Stimulated activated CD8-positive, alpha-beta memory T cell treated with anti-CD3 and anti-CD28 coated beads, Interleukin-15, amount 100 ng/mL, for 4 hours (primary cell): ENCODE measurements at places on chromosomes 1 and 21.

- DNase-seq, result no peak
These were observed 162.5 kb downstream of the RWDD3 start for GRCh38 chr1:95396557-95396956.

DNA sequence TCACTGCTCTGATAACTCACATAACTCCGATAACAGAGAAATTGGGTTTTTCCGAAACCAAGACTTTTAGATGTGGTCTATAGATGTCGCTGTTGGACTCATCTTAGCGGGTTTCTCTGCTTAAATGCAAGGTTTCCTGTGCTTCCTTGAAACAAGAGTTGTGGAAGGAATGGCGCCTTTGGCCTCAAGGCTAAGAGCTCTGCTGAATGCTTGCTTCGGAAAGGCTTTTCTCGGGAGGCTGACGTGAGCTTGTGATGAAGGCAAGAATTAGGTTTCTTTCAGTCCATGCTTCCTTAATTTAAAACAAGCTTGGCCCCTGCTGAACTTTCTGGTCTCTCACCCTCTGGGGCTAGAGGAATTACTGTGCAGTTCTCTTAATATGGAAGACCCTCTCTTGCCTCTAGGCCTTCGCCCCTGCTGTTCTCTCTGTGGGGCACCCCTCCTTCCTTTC is 113.5 kb downstream of the MAP3K21 start:
- no peak for DNase-seq

GRCh38 chr1:157838966-157839365 is 2.6 kb downstream of the CD5L start:
- DNase-seq, result no peak

DNA sequence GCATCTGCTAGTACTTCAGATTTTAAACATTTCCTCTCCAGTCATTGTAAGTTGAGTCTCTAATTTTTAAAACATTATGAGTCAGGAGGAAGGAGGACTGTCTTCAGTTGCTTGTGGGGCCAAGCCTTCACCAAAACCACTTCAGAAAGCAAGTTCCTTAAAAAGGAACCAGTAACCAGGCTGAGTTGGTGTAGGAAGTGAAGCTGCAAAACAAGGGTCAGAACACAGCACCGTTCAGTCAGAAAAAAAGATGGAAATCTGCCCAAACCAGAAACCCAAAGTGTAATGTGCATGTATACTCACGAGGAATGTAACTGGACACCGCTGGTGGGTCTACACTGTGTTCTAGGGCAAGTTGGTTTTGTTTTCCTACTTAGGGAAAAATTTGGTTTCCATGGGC is 402.1 kb downstream of the SETD4 start:
- no peak for DNase-seq

GRCh38 chr1:55070293-55071164 is 31.2 kb downstream of the PCSK9 start:
- DNase-seq, result no peak

GRCh38 chr1:32724678-32725614 is 22.4 kb upstream of the SYNC start:
- no peak for DNase-seq

DNA sequence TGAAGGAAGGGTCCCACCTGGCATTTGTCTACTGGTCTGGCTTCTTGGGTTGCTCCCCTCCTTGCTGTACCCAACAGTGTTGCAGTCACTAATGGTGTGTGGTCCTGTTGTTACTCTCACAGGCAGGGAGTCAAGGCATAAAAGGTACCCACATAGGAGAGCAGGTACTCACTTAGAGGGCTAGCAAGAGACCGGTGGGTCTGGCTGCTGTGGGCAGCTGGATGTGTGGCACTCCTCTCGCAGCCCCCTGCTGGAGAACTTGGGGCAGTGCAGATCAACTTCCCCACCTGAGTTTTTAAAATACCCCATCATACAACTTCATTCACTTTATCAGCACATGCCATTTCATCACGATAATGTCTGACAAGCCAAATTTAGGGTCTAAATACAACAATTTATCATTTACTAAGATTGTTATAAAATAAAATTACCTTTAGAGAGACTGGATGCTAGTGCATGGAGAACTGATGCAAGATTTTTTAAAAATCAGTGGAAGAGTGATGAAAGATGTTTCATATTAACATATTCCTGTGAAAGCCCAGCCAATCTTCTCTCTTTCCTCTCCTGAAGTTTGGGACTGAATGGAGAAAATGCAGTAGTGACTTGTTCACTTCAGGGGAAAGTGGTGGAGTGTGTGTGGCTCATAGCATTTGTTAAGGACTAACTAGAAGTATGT is 42.8 kb downstream of the ACP6 start:
- DNase-seq, result peak; percentile 20

- no peak for DNase-seq
These were observed 950 bp upstream of the LRP8 start for GRCh38 chr1:53328541-53329499.

- no peak for DNase-seq
These were observed 45.3 kb upstream of the TNR start for GRCh38 chr1:175788586-175789252.

DNA sequence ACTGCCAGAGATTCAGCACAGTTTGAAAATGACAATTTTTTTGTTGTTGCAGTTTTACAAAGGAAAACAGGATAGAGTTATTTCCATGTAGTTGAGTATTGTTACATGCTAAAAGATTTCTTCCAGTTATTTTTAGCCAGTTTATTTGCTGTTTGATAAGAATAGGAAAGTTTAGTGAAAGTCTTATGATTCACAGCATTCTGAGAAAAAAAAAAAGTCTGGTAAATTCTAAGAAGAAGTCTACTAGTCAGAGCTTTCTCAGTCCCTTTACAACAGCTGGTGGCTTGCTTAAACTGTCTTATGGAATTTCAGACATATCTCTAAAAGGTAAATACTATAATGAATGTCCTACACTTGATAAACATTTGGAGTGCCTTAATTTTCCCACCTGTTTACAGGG is 341.7 kb downstream of the DSCAM start:
- no peak for DNase-seq

DNA sequence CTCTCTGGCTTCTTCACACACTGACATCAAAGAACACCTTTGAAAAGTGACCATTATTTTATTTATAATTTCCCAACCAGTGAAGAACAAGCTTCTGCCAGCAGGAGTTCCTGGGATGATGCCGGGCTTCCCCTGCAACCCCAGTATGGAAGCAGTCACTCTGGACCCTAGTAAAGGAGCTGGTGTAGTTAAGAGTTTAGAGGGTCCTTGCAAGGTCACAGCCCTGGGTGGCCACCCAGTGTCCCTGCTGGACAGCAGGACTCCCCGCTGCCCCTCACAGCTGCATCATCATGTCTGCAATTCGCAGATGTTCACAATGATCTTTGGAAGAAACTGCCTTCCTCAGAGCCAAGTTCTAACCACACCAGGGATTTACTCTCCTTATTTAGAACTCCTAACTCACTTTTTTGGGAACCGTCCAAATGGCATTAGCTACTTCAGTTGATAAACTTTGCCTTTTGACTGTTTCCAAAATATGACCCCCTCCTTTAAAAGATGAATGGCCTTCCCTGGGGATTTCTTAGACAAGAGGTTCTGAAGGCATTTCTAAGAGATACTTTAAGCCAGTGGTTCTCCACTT is 90.6 kb downstream of the HIVEP3 start:
- DNase-seq, result no peak

GRCh38 chr1:154306151-154306550 is 14.7 kb upstream of the AQP10 start:
- no peak for DNase-seq

DNA sequence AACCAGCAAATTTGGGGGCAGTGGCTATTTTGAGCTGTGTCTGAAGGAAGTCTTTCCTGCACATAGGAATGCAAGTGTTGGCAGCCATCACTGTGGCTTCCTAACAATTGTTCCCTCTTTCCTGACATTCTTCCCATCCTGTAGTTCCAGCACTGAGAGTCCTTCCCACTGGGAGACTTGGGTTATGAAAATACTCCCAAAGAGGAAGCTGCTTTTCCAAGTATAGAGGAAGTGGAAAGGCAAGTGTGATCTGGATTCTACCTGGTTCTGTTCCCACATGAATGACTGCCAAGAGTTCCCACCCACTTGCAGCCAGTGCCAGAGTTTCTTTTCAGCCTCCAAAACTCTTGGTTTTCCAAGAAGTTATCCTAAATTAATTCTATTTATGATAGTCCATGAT is 98.5 kb upstream of the CD53 start:
- DNase-seq, result no peak

DNA sequence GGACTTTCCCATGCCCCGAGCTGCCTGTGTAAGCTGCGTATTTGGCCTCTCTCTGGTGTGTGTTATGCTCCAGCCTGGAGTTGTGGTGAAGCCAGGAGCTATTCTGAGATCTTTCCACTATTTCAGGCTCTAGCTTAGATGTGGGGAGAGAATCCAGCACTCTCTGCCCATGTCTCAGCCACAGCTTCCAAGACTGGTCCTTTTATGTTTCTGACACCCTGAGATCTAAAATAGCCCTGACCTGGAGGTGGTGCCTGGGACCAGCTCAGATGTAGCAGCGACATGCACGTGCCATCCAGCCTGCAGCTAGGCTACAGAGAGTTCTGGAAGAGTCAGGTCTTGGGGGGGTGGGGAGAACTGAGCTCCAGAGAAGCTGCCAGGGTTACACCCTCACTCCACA is 76.5 kb downstream of the TENT5C start:
- DNase-seq, result no peak

DNA sequence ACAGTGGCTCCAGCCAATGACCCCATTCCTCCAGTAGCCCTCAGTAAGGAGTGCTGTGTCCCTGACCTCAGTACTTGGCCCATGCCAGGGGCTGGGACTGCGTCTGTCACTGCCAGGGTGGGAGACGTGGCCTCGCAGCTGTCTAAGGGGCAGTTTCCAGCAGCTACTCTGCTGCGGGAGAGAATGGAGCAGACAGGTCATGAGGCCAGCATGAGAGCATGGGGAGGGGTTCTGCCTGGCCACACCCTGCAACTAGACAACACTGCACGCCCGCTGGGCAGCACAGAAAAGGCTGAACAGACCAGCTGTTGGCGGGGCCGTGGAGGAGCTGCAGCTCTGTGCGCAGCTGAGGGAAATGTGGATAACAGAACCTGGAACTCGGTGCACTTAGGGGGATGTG is 91.6 kb upstream of the COL6A1 start:
- no peak for DNase-seq

GRCh38 chr1:214008347-214008746 is 20.6 kb downstream of the PROX1 start:
- no peak for DNase-seq

DNA sequence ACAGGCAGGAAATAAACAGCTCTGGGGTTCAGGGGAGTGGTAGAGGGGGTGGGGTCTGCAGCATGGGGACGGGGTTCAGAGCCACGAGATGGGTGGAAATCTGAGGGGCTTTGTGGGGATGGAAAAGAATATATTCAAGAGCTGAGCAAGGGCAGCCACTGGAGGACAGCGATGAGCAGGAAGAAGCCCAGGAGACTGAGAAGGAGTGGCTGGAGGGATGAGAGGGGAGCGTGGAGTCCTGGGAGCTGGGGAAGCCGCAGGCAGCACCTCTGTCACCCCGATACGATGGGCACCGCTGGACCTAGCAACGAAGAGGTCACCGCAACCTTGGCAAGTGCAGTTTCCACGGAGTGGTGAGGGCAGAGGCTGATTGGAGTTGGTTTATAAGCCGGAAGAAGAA is 10.0 kb upstream of the KCNAB2 start:
- no peak for DNase-seq

DNA sequence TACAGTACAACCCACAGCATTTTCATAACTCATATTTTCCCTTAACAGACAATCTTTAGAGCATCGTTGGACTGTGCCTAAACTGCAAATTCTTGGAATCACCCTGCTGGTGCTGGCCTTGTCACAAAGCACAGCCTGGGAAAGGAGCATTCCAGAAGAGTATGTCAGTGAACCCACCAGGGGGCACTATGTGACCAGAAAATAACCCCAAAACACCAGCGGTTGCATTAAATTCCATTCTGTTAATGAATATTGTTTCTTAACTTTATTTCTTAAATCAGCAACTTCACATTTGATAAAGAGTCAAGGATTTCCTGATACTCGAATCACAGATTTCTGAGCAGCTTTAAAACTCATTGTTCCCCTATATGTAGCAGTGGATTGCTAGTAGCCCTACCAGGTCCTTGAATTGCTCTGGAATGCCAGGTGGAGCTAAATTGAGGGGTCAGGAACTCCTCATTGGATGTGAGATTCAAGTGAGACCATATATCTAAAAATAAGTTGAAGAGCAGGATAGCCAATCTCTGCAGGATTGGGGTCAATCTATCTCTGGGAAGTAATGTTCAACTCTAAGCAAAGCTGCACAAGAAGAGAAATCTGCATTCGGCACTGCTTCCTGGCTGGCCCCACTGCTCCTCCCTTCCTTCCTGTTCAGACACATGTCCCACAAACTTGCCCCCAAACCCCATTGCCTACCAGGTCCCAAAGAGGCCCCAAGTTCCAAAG is 12.7 kb upstream of the RAB4A start:
- peak; percentile 39 for DNase-seq

DNA sequence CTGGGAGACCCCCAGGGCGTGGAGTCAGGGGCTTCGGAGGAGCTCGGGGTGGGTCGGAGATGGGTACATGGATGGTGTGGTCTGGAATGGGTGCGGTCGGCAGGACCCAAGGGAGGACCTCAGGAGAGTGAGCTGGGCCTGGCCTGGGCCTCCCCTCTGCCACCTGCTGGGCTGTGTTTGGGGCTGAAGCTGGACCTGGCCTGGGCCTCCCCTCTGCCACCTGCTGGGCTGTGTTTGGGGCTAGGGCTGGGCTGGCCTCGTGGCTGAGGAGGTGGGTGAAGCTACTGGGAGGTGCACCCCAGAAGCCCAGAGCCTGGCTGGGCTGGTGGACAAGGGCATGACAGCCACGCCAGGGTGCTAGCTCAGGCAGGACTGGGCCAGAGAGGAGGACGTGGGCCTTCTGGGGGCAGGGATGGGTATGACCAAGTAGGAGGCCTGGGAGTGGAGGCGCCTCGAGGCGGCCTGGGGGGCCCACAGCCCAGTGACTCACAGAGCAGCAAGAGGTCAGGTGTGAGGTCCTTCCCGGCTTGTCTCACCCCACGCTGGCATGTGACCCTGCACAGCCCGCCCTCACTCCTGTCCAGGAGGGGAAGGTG is 14.5 kb downstream of the SAMD11 start:
- no peak for DNase-seq

DNA sequence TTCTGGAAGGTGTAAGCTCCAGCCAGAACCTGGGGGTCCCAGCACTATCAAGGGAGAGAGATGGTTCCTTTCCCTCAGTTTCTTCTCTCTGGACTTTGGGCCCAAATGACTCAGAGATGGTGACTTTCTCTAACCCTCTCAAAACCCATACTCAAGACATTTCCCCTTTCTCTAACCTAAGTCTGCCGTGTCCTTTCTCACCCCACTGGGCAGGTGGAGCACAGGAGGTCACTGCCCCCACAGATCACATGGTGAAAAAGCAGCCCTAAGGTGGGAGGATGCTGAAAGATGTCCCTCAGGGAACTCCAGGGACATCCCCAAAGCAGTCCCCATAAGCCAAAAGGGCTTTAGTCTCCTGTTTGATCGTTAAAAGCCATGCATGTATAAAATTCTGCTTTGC is 173.7 kb downstream of the HIVEP3 start:
- no peak for DNase-seq
